H9 (cell line): ENCODE measurements at places on chromosomes 11 and 22.

- DNase-seq = no peak
These were observed 938 bp downstream of the FXYD6 start for GRCh38 chr11:117875382-117876058.

- peak; percentile 25 for DNase-seq
These were observed 3.9 kb upstream of the MUC5B start for GRCh38 chr11:1218788-1219445.

DNA sequence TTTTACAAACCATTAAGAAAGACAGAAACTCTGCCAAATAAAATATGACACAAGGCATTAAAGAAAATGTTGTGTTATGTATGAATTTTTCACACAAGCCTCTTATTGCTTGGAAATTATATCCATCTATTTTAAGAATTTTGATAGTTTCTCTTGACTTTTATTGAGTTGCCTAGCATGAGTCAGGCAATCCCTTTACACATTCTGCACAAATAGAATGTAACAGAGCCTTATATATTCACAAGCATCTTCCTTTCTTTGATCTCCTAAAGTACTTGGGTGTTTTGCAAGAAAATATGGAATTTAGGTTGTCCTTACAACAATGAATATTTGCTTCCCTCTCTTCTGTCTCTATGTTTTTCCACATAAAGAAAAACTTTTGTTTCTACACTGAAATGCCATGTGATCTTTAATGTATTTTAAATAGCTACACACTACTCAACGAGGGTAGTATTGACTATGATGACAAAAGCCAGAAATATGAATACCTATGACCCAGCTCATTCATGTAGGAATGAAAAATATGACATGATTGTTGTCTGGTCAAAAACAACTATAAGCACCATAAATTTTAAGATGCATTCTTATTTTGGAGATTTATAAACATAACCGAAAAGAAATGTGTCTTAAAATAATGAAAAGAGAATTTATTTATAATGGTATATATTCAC lies 398.8 kb downstream of the GUCY1A2 start:
- DNase-seq = no peak

DNA sequence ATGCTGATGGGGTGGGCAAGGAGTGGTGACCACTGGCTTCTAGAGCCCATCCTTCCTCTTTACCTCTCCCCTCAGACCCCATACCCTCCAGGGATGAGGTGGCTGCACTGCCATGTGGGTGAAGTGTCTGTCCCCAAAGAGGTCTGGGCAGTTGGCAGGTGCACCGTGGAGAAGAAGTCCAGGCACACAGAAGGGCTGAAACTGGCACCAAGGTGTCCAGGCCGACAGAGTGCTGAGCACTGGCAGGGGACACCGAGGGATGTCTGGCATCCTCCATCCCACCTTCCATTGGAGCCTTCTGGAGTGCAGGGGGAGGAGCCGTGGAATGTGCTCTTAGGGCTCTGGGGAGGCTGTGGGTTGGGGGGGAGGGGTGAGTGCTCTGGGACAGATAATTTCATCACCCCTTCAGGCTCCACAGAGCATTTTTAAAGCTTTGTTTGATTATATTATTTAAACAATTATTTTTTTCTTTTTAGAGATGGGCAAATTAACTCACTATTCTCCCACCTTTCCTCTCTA lies 37.9 kb downstream of the PKNOX2 start:
- no peak for DNase-seq

- DNase-seq = no peak
These were observed 468.2 kb downstream of the MIAT start for GRCh38 chr22:27125539-27125938.

- no peak for DNase-seq
These were observed 584 bp downstream of the NOX4 start for GRCh38 chr11:89490602-89490980.

DNA sequence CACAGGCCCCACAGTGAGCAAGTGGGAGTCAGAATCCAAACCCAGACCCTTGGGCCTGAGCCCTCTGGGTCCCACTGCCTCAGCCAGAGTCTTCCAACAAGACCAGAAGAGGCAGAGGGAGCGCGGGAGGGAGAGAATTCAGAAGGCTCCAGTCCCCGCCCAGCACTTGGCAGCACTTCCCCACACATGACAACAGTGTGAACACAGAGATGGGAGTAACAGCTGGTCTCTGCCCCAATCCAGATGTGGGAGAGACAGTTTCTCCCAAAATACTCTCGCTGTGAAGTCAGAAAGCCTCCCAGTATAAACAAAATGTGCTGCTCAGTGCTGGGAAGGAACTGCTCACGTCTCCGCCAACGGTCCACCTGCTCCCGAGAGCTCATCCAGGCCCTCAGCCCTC lies 219.9 kb downstream of the MN1 start:
- DNase-seq = no peak

- DNase-seq = no peak
These were observed 5.5 kb downstream of the OSM start for GRCh38 chr22:30261134-30261533.

- DNase-seq = no peak
These were observed 51.2 kb upstream of the SLC22A12 start for GRCh38 chr11:64539711-64540427.

DNA sequence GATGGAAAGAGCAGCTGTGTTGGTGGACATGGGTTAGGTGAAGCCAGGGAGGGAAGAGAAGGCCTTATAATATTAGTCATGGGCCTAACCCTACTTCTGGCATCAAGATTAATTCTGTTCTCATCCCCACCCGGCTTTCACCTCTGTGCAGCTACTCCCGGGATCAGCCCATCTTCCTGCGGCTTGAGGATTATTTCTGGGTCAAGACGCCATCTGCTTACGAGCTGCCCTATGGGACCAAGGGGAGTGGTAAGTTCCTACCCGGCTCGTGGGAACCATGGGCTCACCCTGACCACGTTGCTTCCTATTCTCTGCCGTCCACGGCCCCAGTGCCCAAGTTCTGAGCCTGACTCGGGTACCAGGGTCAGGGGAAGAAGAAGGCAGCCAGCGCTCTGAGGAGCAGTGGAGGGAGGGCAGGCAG lies 51.6 kb downstream of the ST3GAL4 start:
- no peak for DNase-seq

DNA sequence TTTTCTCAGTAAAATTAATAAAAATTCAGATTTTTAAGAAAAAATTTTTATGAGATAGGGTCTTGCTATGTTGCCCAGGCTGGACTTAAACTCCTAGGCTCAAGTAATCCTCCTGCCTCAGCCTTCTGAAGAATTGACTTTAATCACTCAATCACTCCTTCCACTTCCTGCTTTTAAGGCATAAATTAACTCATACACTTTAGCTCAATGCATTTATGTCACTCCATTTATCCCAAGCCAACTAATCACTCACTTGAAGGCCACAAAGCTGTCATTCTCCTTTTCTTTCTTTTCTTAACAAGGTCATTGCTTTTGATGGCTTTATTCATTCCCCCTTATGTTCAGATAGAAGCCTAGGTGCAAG lies 877 bp downstream of the ALG9 start:
- no peak for DNase-seq

DNA sequence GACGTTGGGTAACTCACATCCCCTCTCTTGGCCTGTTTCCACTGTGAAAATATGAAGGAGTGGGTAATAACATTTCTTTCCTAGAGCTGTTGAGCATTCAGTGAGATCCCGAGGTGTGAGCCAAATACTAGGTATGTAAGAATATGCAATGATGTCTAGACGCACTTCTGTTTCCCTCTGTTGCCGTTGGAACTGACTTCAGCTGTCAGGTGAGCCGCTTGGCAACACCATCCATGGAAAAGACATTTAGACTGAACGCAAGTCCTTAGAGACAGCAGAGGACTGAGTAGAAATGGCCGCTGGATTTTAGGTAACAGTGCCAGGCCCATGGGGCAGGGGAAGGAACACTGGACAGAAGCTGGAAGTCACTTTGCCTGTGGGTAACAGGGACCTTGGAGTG lies 29.5 kb upstream of the SHANK2 start:
- peak; percentile 10 for DNase-seq

DNA sequence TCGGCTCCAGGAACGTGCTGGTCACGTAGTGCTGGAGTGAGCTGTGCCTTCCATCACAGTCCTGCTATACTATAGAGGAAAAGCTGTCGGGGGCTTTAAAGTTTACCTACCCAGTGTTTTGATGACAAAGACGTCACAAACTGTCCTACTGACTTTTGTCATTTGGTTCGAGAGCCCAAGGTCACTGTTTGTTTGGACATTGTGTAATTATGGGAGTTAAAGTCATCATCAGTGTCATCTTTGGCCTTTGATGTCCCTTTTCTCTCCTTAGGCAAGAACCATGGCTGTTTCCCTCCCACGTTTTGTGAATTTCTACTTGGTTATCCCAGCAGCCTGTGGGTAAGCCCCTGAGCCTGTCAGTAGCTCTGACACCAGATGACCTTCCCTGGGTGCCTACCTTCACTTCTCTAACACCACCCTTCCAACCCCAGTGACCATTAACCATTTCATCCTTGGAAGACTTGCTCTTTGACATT lies 59.3 kb downstream of the SLC1A2 start:
- DNase-seq = no peak

- DNase-seq = no peak
These were observed 10.8 kb downstream of the DRD2 start for GRCh38 chr11:113464416-113464815.

DNA sequence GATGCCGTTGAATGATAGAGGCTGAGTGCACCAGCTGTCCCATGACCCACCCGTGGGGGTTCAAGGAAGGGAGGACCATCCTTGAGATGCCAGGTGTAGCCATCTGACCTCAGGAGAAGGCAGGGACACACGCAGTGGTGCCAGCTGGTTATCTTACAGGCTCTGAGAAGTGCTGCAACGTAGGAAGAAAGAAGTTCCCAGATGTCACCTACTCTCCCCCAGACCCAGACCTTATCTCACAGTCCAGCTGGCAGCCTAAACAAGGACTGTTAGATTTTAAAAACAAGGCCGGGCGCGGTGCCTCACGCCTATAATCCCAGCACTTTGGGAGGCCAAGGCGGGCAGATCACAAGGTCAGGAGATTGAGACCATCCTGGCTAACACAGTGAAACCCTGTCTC lies 1307.6 kb downstream of the TBC1D22A start:
- no peak for DNase-seq

DNA sequence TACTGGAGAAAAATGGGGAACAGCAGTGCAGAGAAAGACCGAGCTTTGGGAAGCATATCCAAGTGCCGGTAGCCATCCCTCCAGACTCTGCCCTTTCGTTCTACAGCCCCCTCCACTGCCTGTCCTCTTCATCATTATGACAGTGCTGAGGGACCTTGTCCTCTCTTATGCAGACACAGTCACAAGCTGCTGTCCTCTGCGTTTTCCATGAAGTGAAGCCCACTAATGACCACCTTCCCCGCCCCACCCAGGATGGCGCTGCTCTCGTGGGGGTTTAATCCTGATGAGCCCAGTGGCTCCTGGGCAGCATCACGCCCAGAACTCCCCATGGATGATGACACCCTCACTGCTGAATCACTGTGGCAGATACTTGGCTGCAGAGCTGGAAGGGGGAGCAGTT lies 157.7 kb downstream of the PKNOX2 start:
- DNase-seq = no peak

DNA sequence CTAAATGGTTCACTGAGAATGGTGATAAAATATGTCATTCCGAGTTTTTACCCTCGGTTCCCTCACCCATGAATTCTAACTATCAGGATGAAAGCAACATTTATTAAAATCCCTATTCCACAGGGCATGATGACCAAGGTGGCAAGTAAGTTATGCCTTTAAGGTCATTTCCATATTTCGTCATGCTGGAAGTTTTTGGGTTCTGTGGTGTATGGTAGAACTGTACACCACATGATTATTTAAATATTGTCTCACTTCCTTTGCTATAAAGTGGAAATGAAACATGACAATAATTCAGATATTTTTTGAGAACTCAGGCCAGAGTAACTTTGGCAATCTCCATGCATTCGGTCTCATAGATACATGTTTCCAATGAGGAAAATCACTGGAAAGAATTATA lies 68.5 kb upstream of the CARD18 start:
- no peak for DNase-seq

GRCh38 chr11:57729479-57729878 lies 11.8 kb upstream of the SELENOH start:
- DNase-seq = no peak

GRCh38 chr11:36379653-36380052 lies 83.6 kb downstream of the PRR5L start:
- no peak for DNase-seq

- DNase-seq = no peak
These were observed 5.6 kb downstream of the PVALB start for GRCh38 chr22:36811094-36811800.

DNA sequence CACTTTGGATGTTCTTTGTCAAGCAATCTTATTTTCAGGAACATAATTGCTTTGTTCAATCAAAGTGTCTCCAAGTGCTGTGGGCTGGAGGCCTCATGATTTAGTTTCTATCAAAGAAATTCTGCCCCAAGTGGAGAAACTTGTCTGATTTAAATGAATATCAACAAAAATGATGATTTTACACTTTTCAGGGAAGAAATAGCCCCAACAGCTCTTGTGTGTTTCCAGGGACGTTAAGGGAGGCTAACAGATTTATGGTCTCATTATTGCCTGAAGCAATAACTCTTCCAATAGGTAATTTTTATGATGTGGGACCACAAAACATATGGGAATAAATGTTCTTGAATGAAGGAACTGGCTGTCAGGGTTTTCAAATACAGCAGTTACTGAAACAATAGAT lies 699.1 kb downstream of the FAM181B start:
- no peak for DNase-seq

DNA sequence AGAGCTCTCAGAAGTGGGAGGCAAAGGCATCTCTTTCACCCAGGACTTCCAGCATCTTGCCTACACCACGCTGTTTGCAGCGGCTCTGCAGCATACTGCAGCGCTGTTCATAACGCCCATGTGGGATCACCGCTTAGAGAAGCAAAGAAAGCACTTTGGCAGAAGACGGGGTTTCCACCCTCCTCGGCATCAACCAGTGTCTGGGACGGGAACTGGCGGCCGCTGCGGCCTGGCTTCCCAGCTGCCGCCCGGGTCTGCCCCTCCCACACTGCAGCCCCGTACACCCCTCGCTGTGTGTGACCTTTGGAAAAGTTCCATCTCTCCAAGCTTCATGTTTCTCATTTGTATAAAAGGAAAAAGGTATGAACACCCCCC lies 545 bp upstream of the TIRAP start:
- peak; percentile 59 for DNase-seq

GRCh38 chr11:70203751-70204465 lies 812 bp downstream of the FADD start:
- DNase-seq = no peak

GRCh38 chr11:43879789-43880639 lies 617 bp upstream of the ALKBH3 start:
- DNase-seq = no peak

GRCh38 chr11:64445651-64446050 lies 86.7 kb downstream of the RPS6KA4 start:
- DNase-seq = no peak

GRCh38 chr11:19698493-19699292 lies 13.9 kb upstream of the NAV2 start:
- no peak for DNase-seq
